ENCODE measurements at places on chromosomes 4 and X.

- DNase-seq, result no peak
Observed at GRCh38 chr4:38695809-38696208, 31.8 kb downstream of the KLF3 start.

GRCh38 chrX:131791608-131792355 is 231.3 kb upstream of the STK26 start:
- DNase-seq, result no peak

GRCh38 chr4:13710246-13710885 is 82.8 kb upstream of the BOD1L1 start:
- no peak for DNase-seq

GRCh38 chr4:18698119-18698883 is 676.7 kb upstream of the LCORL start:
- DNase-seq, result no peak

DNA sequence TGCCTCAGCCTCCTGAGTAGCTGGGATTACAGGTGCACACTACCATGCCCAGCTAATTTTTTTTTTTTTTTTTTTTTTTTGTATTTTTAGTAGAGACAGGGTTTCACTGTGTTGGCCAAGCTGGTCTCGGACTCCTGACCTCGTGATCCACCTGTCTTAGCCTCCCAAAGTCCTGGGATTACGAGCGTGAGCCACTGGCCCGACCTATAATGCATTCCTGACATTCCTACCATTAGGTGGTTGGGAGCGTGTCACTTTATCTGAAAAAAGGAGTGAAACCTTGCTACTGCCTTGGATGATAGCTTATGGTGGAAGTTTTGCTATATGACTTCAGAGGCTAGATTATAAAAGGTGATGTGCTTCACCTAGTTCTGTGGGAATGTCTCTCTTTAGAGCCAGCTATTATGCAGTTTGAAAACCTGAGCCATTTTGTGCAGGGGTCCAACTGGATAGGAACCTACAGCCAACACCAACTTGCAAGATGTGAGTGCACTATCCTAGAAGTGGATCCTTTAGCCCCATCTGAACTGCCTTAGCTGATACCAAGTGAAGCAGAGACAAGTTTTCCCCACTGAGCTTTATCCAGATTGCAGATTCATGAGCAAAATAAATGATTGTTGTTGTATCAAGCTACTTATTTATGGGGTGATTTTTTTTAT is 29.8 kb upstream of the EMCN start:
- DNase-seq, result no peak

GRCh38 chr4:134935320-134935719 is 733.7 kb upstream of the PABPC4L start:
- DNase-seq, result no peak

- no peak for DNase-seq
Observed at GRCh38 chr4:117831060-117831683, 203.1 kb upstream of the NDST3 start.

DNA sequence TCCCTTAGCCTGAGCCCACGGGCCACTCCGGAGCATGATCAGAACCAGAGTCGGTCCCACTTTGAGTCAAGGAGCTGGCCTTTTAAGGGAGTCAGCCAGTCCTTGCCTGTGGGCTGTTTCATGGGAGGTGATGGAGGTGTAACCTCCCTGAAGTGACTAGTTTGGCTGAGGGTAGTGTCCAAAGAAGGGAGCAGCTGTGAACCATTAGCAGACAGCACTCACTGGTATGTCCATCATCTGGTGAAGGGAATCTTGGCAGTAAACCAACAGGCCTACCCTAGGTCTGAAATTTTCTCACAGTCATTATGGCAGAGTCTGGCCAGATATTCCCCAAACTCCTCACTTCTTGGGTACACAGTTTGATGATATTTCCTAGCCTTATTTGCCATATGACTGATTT is 12.3 kb upstream of the REPS2 start:
- DNase-seq, result no peak

DNA sequence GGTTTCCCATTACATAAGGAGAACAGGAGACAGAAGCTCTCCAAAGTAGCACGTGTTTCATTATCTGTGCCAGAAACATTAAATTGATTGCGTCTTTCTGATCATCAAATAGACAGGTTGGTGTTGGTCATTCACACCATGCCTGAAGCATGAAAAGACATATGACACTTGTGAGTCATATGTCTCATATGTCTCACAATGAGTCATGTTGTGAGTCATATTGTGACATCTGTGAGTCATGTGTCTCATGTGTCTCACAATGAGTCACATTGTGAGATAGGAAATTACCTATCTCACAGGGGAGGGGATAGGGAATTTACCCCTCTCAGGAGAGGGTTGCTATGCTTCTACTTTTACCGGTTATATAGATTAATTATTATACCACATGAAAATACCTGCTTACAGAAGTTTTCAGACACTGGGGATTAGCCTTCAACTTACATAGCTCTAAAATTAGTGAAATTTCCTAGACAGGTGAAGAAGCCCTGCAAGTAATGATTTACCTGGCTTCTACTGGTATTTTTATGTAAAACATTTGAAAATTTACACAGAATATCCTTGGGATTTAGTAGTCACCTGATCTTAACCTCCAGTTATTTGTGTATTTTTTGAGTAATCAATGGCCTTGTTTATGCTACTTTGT is 80.8 kb downstream of the NPFFR2 start:
- DNase-seq, result peak; percentile 0

- no peak for DNase-seq
Observed at GRCh38 chr4:26731351-26732035, 129.1 kb upstream of the STIM2 start.

GRCh38 chr4:27846951-27847350 is 986.3 kb downstream of the STIM2 start:
- DNase-seq, result no peak

DNA sequence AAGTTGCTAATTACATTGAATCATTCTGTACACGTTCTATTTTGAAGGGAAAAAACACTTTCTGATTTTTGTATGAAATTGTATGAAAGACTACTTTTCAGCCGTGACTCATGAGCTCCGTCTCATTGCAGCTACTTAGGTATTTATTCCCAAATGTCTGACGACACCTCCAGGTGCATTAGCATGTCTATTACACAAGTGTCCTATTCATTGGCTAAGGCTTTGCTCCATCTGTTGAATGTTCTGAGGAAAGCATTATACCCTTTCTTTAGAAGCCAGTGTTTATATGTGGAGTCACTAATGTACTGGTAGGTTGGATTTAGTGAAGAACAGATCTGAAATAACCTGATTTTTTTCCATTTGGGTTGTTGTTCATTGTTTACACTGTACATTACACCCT is 51.8 kb downstream of the MAP7D3 start:
- DNase-seq, result no peak

- peak; percentile 2 for DNase-seq
Observed at GRCh38 chrX:76893930-76894329, 466.4 kb downstream of the MAGEE1 start.

DNA sequence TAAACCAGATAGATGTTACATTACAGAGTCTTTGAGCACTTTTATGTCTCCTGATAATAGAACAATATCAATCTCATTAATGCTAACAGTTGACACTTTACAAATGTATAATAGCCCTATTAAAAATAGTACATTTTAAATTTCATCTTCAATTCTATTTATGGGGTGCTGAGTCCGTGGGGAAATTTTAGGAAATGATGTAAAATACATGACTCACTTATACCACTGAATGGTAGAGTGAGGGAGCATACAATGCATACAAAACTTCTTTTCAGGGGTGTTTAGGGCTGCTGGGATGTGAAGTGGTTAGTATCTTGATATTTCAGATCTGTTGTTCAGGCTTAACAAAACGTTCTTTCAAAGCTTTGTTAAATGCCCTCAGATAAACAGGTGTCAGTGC is 696.2 kb downstream of the TRAM1L1 start:
- DNase-seq, result no peak

- no peak for DNase-seq
Observed at GRCh38 chr4:40957281-40957680, 207.5 kb downstream of the NSUN7 start.

GRCh38 chrX:94942603-94943002 is 1268.6 kb downstream of the FAM133A start:
- no peak for DNase-seq

Measured in cardiac fibroblast (primary cell).